ENCODE measurements at places on chromosomes 16 and 17. TPM values are rescaled to one million over a fixed set of nuclear protein-coding genes. Genes with fewer than 3 reads are reported as not detected.

GRCh38 chr17:73588301-73588846, 55.9 kb downstream of the SDK2 start:
- DNase-seq = peak; percentile 25

DNA sequence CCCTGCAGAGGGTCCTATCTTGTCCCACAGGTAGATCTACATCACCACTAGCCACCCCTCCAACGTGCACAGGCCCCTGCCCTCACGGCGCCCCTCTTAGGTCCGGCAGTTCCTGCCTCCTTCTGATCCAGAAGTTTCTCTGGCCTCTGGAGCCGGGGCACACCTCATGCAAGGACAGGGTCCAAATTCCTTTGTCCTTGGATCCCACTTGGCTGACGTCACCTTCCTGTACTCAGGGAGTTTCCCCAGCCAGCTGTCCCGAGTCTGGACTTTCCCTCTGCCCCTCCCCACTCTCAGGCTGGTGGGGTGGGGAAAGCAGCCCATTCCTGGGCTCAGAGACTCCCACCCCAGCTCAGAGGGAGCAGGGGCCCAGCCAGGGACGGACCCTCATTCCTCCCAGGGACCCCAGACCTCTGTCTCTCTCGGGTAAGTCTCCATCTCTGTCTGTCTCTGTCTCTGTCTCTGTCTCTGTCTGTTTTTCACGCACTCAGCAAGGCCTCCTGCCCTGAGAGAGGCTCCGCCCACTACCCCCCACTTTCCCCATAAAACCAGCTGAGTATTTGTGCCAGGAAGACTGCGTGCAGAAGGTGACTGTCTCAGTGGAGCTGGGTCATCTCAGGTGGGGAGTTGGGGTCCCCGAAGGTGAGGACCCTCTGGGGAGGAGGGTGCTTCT, at the start of gene IL32:
Gene IL32 (plus strand): TSS at position 572 of the 673 bp plus-strand sequence. CDS start 172 bp downstream, outside the sequence.
- peak; percentile 78 for DNase-seq

- no peak for DNase-seq
Measured at GRCh38 chr16:86205521-86206245, 304.6 kb upstream of the FOXF1 start.

- no peak for DNase-seq
Measured at GRCh38 chr17:76199469-76199868, 40.8 kb downstream of the RNF157 start.

DNA sequence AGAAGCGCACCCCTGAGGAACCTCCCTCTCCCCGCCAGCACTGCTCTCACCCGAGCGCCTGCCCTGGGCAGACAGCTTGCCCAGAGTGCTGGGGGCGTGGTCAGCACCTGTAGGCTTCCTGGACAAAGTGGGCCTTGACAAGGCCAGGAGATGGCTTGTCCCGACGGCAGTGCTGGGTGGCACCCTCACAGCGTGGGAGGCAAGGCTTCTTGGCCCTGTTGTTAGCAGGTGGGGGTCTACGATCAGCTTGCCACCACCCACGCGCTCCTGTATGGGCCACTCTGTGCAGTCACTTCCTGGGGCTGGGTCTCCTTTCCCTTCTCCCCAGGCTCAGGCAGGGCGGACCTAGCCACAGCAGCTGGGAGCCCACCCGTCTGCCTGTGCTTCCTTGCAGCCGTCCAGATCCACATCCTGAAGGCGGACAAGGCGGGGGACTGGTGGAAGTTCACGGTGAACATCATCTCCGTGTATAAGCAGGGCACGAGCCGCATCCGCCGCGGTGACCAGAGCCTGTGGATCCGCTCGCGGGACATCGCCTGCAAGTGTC, 218.0 kb downstream of the NTN1 start:
- no peak for DNase-seq

- no peak for DNase-seq
Measured at GRCh38 chr16:56257666-56258342, 66.5 kb downstream of the GNAO1 start.

DNA sequence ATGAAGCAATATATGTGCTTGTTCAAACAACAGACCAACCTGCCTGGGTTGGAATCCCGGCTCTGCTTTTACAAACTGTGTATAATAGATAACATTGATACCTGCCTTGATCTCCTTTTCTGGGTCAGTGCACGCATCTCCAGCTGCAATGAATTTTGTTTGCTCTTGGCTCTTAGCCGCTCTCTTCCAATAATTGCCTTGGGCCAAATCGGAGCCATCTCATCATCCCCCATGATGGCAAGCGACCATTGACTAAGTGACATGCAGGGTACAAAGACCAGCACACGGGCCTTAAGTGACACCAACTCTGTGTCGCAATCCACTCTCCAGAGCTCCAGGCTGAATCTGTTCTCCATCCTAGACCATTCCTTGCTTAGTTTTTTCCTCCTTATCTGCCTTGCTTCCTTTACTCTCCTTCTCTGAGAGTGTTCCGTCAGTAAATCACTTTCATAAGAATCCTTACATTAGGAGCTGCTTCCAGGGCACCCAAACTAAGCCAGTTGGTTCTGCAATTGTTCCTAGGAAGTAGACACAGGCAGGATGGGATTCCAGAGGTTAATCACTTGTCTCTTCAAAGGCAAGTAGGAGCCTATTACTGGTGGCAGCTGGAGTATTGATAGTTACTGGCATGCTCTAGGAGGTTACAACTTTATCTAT, 134.2 kb downstream of the ABCA8 start:
- DNase-seq = peak; percentile 13

GRCh38 chr16:46911038-46911437, 26.9 kb downstream of the GPT2 start:
- DNase-seq = no peak

GRCh38 chr17:75503976-75504346, 11.4 kb downstream of the CASKIN2 start:
- no peak for DNase-seq

DNA sequence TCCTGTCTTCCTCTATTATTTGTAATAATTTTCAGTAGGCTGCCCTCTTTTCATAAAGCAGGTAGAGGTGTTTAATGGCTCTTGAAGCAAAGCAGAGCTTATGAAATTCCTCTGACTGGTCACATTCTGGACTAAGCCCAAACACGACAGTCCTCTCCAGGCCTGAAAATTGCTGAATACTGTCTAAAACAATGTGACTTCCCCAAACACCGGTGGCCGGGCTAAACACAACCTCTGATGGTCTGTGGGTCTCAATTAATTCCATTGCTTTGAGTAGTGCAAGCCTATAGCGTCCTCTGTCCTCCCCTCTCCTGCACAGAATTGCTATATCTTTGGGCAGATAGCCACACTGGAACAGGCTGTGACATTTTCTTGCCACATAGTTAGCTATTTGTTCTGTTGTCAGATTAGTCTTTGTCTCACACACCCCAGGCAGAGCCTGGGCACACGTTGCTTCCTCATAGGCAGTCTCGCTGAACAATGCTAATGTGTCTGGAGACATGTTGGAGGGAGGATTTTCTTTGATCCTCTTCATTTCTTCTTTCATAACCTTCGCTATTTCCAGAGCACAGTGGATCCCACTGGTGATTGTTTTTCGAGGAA, 10.8 kb upstream of the SLFN12L start:
- DNase-seq = no peak

DNA sequence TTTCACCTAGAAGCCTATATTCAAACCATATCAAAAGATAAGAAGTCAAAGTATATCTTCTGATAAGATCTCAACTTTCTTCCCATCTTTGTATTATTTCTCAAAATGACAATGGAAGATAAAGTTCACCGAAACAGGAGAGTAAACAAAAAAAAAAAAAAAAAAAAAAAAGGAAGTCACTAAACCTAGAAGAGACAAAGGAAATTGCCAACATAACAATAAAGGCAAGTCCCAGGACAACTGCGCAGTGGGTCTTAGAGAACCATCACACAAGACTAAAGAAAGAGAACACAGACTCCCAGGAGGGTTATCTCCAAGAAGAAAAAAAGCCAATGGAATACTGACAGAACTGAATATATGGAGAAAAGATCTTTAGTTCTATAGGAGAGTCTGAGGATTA, 65.7 kb downstream of the SMURF2 start:
- no peak for DNase-seq

DNA sequence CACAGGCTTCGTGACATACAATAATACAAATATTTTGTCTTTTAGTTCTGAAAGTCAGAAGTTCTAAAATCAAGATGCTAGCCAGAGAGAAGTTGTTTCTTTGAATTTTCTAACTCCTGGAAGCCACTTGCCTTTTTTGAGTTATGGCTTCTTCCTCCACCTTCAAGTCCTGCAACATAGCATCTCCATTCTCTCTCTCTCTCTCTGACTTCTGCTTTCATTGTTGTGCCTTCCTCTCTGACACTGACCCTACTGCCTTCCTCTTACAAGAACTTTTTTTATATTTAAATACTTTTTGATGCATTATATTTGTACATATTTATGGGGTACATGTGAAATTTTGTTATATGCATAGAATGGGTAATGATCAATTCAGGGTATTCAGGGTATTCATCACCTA, 205.9 kb downstream of the MAP2K6 start:
- DNase-seq = no peak

- DNase-seq = no peak
Measured at GRCh38 chr17:7307686-7308624, 527 bp downstream of the EIF5A start.

- DNase-seq = peak; percentile 62
Measured at GRCh38 chr17:32127158-32127897, 15.0 kb upstream of the RHOT1 start.

GRCh38 chr17:33039874-33040273, 48.2 kb downstream of the SPACA3 start:
- peak; percentile 88 for DNase-seq

DNA sequence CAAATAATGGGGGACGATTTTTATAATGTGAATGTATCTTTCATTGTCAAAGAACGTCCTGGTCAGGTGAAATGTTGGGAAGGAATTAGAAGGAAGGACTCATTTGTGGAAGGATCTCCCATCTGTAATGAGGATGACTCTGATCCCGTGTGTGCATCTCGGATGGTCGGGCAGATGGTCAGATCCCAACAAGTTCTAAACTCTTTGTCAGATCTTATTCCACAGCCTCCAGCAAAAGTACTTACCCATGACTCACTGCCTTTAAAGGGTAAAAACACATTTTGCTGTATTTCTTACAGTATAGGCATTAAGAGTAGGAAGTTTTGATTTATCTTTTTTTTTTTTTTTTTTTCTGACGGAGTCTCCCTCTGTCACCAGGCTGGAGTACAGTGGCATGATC, 539 bp upstream of the KRTAP4-8 start:
- DNase-seq = peak; percentile 78

GRCh38 chr16:67100569-67101310, 9.0 kb upstream of the PHAF1 start:
- no peak for DNase-seq

Gene LRRC75A
- total RNA-seq = not detected

Gene CES5A
- total RNA-seq = not detected

Gene C16orf96
- total RNA-seq = not detected

Gene CLEC18C
- 0.13 TPM for total RNA-seq

Gene GNGT2
- not detected for total RNA-seq
